HT1080 (cell line): ENCODE measurements at places on chromosomes 4 and X. TPM values are rescaled to one million over a fixed set of nuclear protein-coding genes. Genes with fewer than 3 reads are reported as not detected.

DNA sequence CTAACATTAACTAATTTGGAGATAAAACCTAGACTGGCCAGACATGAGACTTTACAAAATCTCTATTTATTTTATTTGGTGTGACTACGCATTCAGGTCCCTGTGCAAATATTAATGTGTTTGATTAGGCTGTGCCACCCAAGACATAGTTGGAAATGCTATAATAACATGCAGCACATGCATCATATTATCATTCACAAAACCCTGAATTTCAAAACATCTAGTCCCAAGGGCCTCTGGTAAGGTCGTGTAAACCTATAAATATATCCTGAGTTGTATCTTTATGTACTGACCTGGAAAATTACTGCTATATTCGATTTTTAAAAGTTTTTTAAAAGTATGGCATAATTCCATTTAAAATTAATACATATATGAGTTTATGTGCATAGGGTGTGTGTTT, 47.1 kb upstream of the FAT4 start:
- DNase-seq = no peak

- DNase-seq = no peak
Observed at GRCh38 chr4:31539284-31540069, 819.3 kb downstream of the PCDH7 start.

- DNase-seq = no peak
Observed at GRCh38 chr4:9996319-9997110, 24.8 kb downstream of the SLC2A9 start.

DNA sequence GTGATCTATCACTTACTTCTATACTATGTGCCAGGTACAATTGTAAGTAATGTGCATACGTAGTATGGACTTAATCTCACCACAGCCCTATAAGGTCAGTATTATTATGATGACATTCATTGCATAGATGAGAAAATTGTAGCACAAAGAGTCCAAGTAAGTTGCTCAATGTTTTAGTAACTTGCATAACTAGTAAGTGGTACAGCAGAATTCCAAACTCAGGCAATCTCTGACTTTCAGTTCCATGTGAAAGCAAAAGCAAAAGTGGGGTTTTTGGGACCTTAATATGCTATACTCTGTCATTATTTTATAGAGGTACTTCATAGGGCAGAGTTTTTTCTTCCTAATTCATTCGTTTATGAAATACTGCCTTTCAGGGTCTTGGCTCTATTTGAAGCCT, 188.8 kb upstream of the VEGFC start:
- DNase-seq = no peak

DNA sequence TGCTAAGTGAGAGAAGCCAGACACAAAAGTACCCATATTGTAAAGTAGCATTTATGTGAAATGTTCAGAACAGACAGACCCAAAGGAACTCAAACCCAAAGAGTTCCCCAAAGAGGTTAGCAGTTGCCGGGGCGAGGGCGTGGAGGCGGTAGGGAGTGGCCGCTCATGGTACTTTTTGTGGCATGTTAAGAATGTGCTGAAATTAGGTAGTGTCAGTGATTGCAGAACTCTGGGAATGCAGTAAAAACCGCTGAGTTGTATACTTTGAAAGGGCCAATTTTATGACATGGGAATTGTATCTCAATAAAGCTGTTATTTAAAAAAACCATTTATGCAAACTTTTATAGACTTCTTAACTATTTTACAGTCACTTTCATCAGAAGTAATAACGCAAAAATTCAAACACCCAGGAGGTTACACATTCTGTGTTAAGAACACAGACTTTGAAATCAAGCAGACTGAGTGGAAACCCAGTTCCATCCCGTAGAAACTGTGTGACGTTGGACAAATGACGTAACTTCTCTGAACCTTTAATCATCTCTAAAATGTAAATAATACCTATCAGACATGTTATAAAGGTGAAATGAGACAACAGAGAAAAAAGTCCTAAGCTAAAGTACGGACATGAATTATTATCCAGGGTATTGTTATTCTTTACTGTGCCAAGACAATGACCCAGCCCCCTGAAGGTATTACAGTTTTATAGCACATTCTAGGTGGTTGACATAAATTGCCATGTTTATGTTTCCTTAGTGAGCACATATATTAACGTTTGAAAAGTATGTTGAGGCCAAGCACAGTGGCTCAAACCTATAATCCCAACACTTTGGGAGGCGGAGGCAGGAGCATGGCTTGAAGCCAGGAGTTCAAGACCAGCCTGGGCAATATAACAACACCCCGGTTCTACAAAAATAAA, 19.7 kb downstream of the ZFP42 start:
- DNase-seq = no peak

GRCh38 chr4:186516287-186516686, 39.1 kb downstream of the MTNR1A start:
- no peak for DNase-seq

DNA sequence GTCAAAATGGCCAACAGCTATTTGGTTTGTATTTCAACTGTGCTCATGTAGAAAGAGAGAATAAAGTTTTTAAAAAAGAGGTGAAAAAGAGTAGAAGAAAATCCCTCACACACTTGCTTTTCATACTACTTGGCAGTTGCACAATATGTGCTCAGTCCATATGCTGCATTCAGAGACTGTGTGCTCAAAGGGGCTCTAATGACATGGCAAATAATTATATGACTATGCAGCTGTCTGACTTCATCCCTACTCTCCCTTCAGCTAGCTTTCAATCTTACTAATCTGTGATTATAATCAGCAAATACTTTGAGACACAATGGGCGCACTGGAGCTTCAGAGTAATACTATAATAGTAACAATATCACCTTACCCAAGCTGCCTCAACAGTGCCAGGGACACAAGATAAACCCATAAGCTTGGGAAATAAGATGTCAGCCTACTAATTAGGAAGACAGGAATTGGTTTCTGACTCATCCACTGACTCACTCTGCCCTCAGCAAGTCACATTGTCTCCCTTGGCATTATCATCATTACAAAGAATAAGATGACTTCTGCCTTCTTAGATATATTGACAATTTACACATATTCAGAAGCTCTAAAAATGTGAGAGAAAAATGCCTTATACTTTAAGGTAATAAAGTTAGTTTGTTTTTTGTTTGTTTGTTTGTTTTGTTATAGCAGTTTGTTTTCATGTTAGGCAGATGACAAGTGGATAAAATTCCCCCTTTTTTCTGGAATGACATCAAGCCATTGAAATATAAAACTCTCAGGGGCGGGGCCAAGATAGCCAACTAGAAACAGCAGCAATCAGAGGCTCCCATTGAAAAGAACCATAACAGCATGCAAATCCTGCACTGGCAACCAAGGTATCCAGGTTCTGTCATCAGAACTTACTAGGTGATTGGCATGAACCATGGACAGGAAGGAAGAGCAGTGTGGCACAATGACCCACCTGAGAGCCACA, 311.6 kb downstream of the FAM133A start:
- DNase-seq = peak; percentile 77

- no peak for DNase-seq
Observed at GRCh38 chr4:75786938-75787337, 62.6 kb downstream of the USO1 start.

DNA sequence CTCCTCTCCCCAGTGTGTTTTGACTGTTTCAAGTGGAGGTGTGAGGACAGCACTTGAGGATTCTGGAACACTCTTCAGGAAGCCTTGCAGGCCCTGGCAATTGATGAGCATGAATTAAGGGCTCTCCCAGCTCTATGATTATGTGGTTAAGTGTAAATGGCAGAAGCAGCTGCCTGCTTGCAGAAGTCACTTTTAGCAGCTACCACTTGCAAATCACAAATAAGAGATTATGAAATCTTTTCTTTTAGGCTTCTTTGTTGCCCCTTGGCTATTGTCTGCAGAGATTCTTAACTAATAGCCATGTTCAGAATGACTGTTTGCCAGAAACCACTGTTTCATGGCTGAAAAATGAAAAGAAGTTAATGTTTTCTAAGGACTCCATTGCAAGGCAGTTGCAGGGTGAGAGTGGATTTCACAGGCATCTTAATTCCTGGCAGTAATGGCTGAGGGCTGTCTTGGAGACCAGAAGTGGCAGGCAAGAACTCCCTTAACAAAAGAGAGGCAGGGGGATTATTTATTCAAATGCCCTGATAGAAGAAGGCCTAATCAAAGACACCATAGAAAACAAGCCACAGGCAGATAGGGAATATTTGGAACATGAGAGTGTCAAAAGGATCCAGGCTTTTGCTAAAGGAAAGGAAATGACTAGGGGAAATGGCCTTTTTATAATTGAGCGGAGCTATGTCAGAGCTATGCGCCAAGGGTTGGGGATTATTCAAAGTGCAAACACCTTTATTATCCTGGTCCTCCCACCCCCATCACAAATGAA, 8.3 kb upstream of the HOPX start:
- no peak for DNase-seq

DNA sequence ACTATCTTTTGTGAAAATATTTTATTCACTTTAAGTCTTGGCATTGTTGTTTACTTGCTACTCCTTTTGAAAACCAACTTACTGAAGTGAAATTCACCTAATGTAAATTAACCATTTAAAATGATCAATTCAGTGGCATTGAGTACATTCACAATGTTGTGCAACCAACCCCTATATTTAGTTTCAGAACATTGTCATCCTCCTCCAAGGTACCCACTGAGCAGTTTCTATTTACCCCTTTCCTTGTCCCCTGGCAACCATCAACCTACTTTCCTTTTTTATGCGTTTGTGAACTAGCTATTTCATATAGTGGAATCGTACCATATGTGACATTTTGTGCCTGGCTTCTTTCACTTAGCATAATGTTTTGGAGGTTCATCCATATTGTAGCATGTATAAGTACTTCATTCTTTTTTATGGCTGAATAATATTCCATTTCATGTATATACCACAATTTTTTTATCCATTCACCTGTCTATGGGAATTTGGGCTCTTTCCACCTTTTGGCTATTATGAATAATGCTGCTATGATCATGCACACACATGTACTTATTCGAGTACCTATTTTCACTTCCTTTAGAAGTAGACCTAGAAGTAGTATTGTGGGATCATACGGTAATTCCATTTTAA, 85.0 kb downstream of the WWC2 start:
- DNase-seq = no peak

- DNase-seq = no peak
Observed at GRCh38 chr4:84362896-84363655, 136.0 kb downstream of the NKX6-1 start.

GRCh38 chrX:139844884-139845283, 88.0 kb downstream of the ATP11C start:
- no peak for DNase-seq

DNA sequence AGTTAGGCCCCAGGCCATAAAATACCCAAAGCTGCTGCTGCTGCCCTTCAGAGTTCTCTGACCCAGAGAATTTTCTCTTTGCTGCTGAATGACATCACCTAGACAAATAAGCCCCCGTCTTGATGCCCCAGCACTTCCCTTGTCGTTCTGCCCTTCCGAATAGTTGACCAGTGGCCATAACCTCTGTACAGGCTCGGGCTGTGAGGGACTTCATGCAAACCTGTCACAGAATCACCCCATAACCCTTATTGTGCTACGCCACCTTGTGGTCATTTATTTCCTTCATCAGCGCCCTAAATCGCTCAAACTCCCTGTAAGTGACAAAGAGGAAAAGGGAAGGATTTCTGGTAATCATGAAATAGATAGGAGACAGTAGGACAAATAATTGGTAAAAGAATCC, 18.8 kb downstream of the SPACA5 start:
- peak; percentile 30 for DNase-seq

DNA sequence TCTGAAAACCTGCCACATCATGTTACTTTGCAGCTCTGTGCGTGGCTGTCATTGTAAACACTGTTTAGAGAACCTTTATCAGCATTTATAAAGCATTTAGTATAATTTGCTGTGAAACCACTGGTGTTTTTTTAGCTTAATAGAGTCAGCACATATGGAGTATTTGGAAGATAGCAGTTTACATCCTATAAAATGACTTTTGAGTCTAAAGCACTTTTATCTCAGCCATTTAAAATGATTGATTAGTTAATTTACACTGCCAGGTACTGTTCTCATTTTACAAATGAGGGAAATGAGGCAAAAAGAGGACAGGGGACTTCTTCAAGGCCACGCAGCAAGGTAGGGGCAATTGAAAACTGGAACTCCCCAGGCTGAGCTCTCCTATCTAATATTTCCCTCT, 181.7 kb downstream of the FRMPD4 start:
- no peak for DNase-seq

The PARM1 gene
- total RNA-seq = not detected in 2 replicates

The NDST3 gene
- 0.59 and 0.60 TPM in 2 replicates for total RNA-seq

The LRAT gene
- 0.32 TPM in 1 of 2 replicates, not detected in the other for total RNA-seq

The CT55 gene
- total RNA-seq = 71.1 and 71.3 TPM in 2 replicates

The PCDH18 gene
- total RNA-seq = 1.2 and 1.3 TPM in 2 replicates

The BCOR gene
- total RNA-seq = 14.8 and 17.5 TPM in 2 replicates

The NLRP2B gene
- not detected in 2 replicates for total RNA-seq

The SLC10A6 gene
- total RNA-seq = not detected in 2 replicates
